Renal cortex interstitium (tissue), 15 donors: ENCODE measurements at places on chromosomes 11 and 22.

- DNase-seq, result no peak
Measured at GRCh38 chr11:57491371-57492061, 24.0 kb downstream of the SLC43A1 start.

DNA sequence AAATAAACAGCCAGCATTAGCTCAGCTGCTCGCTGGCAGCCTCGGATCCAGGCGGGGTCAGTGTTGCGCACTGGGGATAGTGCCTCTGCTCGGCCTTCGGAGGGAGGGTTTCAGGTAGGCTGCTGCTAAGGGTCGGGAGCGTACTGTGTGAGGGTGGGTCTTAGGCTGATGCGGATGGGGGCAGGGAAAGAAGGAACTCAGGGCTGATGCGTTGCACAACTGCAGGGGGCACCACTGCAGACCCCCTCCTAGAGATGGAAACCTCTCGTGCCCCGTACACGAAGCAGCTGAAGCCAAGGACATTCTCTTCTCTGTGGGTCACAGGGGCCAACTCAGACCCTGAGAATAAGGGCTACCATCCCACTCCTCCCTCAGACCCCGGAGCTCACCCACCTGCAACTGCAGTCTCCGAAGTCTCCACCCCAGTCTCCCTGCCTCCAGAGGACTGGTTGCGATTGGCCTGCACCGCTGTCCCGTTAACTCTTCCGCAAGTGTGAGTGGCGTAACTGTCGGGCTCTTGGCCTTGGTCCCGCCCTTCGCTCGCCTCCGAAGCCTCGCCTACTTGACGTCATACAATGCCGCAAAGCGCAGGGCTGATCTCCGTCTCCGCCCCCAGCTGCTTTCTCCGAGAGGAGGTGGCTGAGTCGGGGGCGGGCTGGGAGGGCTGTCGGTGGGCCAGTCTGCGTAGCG is at the start of gene KBTBD3:
KBTBD3 (minus strand) TSS at position 429 of the 690 bp plus-strand sequence. CDS start 18,250 bp downstream, outside the sequence.
- DNase-seq, result peak; percentile 99

DNA sequence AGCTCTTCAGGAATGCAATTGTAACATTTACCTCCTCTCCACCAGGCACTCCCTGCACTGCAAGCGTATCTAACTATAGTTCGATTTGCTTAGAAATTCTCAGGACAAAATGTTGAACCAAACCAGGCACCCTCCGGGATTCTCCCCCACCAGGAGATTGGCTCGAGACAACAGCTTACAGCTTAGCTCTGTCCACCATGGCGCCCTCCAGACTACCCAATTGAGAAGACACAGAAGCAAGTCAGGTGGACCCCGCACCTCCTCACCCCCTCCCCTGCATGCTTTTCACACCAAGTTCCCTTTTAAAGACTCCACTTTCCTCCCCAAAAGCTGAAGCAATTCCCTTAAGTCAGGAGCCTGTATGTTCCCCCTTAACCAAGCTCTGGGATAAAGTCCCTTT is 34.7 kb upstream of the RFPL3 start:
- no peak for DNase-seq

- DNase-seq, result peak; percentile 52
Measured at GRCh38 chr11:77065878-77066228, 918 bp upstream of the CAPN5 start.
